ENCODE measurements at places on chromosomes 1 and 21.

DNA sequence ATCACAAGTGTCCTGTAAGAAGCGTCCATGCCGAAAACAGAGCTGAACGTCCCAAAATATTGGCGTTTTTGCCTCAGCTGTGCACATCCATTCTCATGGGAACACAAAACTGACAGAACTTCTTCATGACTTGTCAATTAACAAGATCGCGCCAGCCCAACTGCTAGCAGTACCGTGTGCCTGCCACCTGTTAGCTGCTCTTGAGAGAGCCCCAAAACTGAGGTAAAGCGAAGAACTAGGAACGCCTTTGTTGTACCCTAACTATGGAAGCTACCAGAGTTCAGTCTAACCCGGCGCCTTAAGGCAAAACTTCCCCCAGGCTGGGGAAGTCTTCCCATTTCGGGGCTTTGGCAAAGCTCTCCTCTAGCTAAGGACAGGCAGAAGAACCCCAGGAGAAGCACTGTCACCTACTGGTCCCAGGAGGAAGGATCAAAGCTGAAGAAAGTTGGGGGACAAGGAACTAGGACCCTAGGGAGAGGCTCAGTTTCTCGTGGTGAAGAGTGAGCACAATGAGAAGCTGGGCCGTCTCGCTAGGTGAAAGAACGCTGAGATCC lies 719 bp downstream of the EYA3 start:
- peak; percentile 78 for DNase-seq

DNA sequence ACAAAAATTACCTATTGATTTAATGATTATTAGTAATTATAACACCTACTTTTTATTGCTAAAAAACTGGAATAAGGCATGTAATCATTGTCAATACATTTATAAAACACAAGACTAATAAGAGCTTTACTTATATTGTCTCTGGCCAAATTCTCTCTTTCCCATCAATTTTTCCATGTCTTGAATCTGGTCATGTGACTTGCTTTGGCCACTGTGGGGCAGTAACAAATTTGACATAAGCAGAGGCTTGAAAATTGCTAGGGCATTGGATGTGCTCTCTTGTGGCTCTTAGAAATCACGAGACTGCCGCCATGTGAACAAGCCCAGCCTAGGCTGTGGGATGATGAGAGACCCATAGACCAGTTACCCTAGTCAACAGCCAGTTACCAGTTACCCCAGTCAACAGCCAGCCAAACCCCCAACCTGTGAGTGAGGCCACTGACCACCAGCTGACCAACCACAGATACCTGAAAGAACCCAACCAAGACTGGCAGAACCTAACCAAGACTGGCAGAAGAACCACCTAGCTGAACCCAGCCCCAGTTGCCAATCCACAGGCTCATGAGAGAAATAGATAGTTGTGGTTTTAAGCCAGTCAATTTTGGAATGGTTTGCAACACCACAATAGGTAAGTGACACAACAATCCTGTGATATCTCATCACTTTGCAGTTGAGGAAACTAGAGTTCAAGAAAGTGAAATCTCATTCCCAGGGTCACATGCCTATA lies 8.8 kb downstream of the KLHDC7A start:
- no peak for DNase-seq

DNA sequence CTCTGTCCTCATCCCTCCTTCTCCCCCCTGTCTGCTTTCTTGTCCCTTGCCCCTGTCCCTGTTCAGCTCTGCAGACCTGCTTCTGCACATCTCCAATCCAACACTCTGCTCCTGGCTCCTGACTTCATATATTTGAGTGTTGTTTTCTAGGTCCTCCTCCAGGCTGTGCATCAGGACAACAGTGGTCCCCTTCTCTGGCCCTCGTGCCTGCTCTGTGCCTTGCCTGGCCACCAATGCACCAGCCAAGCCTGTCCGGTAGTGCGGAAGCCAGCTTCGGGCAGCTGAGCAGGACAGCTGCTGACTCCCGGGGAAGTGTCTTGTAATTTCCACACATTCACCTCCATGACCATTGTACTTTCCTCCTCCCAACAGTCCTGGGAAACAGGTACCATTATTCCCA lies 203.4 kb upstream of the RAB4A start:
- no peak for DNase-seq

GRCh38 chr1:53902235-53903138 lies 8.5 kb downstream of the DIO1 start:
- DNase-seq: no peak

GRCh38 chr1:76294482-76295194 lies 220.1 kb downstream of the ST6GALNAC3 start:
- no peak for DNase-seq

DNA sequence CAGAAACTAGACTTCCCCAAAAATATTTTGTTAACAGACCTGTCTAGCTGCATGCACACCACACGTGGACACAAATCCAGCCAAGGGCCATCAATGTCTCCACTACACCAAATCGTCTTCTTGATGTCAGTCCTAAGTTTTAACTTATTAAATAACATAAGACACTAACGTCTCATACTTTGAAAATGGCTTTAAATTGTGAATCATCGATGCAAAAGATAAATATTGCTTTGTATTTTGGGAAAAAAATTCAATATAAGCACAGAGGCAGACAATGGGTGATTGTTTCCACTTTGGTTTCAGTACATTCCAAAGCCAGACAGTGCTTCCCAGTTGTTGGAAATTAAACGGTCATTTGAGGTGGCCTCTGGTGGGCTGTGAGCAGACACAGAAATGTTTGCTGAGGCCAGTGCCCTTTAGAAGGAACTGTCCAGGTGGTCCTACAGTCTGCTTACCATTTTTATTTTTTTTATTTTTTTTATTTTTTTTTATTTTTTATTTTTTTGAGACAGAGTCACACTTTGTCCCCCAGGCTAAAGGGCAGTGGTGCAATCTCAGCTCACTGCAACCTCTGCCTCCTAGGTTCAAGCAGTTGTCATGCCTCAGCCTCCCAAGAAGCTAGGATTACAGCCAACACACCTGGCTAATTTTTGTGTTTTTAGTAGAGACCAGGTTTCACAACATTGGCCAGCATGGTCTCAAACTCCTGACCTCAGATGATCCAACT lies 1.8 kb upstream of the KIAA2013 start:
- DNase-seq: no peak

DNA sequence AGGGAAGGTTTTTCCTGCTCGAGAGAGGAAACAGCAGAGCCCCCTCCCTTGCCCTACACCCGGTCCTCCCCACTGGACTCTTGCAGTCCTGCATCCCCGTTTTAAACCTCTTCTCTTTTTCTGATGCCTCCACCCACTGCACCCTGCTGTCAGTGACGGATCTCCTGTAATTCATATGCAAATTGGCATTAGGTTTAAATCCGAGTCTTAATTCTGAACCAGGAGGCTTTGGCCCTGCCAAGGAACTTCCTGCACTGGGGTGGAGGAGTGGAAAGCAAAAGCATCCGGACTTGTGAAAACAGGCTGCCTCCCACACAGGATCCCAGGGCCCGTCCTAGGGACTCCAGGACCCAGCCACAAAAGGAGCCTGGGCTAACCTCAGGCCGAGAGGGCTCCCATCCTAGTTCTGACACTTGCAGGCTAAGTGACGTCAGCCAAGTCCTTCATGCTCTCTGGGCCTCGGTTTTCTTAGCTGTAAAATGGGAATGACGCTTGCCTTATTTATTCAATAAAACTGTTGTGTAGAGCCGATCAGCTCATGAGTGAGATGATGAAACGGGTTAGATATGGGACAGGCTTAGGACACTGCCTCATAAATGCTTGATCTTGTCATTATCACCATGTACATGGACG lies 613.3 kb downstream of the AJAP1 start:
- DNase-seq: no peak

DNA sequence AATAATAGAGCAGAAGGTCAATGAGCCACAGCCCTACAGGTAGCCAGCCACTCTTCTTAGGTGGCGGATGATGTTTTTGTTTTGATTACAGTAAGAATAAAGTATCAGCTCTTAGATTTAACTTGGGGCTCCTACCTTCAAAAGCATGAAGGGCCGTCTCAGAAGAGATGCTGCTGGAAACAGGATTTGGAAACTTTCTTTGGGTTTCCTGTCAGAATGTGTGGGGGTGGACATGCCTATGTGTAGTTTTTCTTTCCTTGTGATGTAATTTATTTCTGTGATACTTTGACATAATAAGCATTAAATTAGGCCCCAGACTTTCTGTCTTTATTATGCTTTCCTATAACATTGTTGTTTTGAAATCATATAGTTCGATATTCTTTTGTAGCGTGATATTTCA lies 1.5 kb downstream of the RAP1A start:
- peak; percentile 10 for DNase-seq

GRCh38 chr21:15309022-15309590 lies 244.3 kb upstream of the NRIP1 start:
- no peak for DNase-seq

DNA sequence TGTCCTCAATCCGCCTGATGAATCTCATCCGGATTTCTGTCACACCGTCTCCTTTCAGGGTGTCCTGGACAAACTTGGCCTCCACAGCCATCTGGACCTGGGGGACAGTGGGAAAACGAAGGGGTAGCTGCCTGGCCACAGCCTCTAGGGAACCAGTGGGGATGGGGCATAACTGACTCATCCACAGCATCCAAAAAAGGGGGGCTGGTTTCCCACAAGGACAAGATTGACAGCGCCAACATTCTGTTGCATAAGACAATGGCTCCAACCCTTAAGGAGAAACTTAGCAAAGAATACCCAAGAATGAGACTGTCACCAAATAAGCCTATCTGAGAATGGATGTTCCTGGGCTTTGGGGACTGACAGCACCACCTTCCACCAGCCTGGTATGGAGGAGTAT lies 12.1 kb downstream of the TRAPPC3 start:
- DNase-seq: no peak

GRCh38 chr1:66012106-66012784 lies 219.6 kb downstream of the PDE4B start:
- peak; percentile 35 for DNase-seq

- DNase-seq: no peak
These were observed 134.4 kb downstream of the S1PR1 start for GRCh38 chr1:101371259-101371658.

- no peak for DNase-seq
These were observed 867 bp upstream of the TIMM17A start for GRCh38 chr1:201954263-201955008.

DNA sequence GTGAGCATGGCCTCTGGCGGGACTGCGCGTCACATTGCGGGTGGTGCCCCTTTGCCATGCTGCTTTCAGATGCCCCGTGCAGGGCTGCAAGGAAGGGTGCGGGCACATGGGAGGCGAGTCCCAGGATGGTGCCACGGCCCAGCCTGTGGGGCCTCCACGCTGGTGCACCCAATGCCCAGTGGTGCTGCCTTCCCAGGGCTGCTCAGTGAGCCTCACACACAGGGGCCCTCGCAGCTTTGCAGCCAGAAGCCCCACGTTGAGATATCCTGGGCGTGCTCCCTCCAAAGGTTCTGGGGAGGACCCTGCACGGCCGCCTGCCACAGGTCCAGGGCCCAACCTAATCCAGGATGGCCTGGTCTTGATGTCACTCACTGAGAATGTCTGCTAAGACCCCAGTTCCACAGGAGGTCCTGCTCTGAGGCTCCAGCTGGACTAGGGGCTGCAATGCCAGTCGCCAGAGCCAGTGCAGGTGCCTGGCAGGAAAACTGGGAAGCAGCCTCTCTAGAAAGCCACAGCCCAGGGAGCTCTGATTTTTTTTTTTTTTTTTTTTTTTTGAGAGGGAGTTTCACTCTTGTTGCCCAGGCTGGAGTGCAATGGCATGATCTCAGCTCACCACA lies 34.1 kb upstream of the PRSS38 start:
- DNase-seq: no peak

Measured in Kasumi-1 (cell line).